ENCODE measurements at places on chromosomes 3 and 15. TPM values are rescaled to one million over a fixed set of nuclear protein-coding genes. Genes with fewer than 3 reads are reported as not detected.
A peak's percentile ranks its signal among the peaks of the same experiment; 100 is the strongest.

Gene CCDC80
- total RNA-seq, result 58.4 TPM

Gene CCR8
- not detected for total RNA-seq

Gene BSN
- not detected for total RNA-seq

Gene SPRED1
- 32.9 TPM for total RNA-seq

Gene TRPM1
- 0.08 TPM for total RNA-seq

Gene FOXL2NB
- total RNA-seq, result not detected

Gene DOCK3
- 0.29 TPM for total RNA-seq

Gene DNASE1L3
- total RNA-seq, result not detected

DNA sequence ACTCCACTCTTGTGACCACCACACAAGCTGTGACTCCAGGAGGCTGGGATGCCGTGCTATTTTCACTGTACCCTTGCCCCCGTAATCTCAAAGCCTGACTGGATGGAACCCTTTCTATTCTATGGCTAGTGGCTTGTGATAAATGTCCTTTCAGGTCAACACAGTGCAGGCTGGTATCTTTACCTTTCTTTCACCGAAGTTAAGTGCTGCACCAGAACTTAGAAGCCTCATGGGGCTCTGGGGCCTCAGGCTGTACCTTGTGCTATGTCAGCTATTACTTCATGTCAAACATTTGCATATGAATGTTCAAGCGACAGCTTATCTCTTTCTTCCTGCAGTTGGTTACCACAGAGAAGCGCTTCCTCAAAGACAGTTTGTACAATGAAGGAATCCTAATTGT lies 66.8 kb downstream of the RPL39L start:
- no peaks in the 10 kb centered on the region for H3K4me1 ChIP-seq
- no peak overlapping the region for H3K27ac ChIP-seq
- no peak for DNase-seq
- no peak overlapping the region for H3K4me3 ChIP-seq
- no peaks in the 10 kb centered on the region for H3K27me3 ChIP-seq

DNA sequence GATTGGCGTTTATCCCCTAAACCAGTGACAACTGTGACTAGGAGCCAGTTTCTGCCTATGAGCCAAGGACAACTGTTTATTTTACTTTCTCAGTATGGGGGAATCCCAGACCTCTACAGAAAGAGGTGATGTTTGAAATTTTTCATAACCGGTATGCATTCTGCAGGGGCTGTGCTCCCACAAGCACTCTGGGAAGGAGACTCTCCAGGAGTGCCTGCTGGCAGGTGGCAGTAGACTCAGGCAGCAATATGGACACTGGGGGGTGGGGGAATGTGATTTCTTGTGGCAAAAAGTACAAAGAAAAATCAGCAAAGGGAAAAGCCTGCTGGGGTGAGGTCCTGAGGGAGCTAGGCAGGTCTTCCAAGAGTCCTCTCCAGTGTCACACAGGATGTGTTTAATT lies 5.9 kb downstream of the TGM4 start:
- no peaks in the 10 kb centered on the region for H3K27me3 ChIP-seq
- DNase-seq, result no peak
- H3K36me3 ChIP-seq, result no peaks in the 10 kb centered on the region
- H3K4me1 ChIP-seq, result peaks cover 32% of the 10 kb centered on the region

DNA sequence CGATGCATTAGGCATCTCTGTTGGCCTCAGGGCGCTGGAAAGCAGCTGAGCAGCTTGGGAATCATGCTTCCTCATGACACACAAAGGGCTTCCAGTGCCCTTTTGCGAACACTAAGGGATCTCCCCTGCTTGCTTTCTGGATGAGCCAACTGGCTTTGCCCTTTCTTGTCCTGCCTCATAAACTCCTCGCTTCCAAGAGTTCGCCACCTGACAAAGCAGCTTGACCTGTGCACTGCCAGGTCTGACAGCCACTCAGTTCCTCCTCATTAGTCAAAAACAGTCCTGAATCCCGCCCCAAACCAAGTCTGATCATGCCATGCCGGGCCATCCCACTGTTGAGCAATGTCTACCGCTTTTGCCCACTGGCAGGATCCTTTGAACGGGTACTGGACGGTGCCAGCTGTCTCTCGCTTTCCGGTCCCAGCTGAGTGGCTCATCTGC lies 265.4 kb upstream of the LYSMD4 start:
- H3K4me1 ChIP-seq, result no peaks in the 10 kb centered on the region
- H3K4me3 ChIP-seq, result no peak overlapping the region
- H3K36me3 ChIP-seq, result no peaks in the 10 kb centered on the region

DNA sequence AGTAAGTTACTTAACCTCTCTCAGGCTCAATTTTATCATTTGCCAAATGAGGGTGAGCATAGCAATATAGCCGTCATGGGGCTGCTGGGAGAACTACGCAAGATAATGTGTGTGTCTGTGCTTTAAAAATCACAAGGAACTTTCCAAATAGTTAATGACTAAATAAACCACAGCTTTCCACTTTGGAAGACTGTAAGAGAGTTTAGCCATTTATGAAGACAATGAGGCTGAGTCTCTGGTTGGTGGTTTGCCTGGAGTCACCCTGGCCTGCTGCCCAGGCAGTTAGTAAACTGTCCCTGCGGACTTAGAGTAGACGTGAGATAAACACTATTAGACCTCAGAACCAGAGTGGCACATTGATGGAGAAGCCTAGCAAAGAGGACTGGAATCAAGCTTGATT lies 357.7 kb downstream of the CLSTN2 start:
- H3K27me3 ChIP-seq, result no peaks in the 10 kb centered on the region
- H3K4me3 ChIP-seq, result no peak overlapping the region
- no peak for DNase-seq
- no peaks in the 10 kb centered on the region for H3K4me1 ChIP-seq
- no peaks in the 10 kb centered on the region for H3K36me3 ChIP-seq

GRCh38 chr3:30440880-30441279 lies 165.5 kb upstream of the TGFBR2 start:
- H3K36me3 ChIP-seq, result no peaks in the 10 kb centered on the region
- no peaks in the 10 kb centered on the region for H3K27me3 ChIP-seq
- no peak overlapping the region for H3K4me3 ChIP-seq
- DNase-seq, result no peak
- no peak overlapping the region for H3K27ac ChIP-seq

DNA sequence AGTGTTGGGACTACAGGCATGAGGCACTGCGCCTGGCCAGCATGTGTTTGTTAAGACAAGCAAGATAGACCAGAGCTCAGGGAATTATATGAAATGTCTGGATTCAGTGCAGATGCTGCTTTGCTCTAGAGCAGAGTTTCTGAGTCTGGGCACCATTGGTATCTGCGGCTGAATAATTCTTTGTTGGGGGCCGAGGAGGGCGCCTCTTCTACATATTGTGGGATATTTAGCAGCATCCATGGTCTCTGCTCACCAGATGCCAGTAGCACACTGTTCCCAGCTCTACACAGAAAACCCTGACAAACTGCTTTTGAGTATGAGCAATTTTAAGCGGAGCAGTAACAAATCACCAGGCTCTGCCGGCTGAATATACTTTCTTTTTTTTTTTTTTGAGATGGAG lies 3.6 kb upstream of the LDHAL6B start:
- no peaks in the 10 kb centered on the region for H3K27me3 ChIP-seq
- H3K27ac ChIP-seq, result no peak overlapping the region
- H3K4me3 ChIP-seq, result no peak overlapping the region
- DNase-seq, result no peak

DNA sequence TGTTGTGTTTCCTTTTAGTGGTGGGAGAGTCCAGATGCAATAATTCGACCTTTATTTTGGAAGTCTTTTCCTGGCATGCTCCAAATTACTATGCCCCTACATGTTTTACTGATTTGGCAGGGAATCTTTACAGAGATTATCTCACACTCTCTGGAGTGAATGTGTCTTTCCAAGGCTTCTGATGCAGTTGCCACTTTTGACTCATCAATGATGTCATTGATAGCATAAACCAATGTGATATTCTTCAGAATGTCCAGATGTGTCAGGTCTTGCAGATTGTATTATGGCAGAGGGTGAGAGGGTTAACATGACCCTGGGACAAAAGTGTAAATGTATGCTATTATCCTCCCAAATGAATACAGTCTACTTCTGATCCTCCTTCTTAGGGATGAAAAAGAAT lies 9.7 kb downstream of the RTP4 start:
- no peak for DNase-seq
- no peak overlapping the region for H3K27ac ChIP-seq
- H3K36me3 ChIP-seq, result no peaks in the 10 kb centered on the region
- peaks cover 5% of the 10 kb centered on the region for H3K4me1 ChIP-seq

DNA sequence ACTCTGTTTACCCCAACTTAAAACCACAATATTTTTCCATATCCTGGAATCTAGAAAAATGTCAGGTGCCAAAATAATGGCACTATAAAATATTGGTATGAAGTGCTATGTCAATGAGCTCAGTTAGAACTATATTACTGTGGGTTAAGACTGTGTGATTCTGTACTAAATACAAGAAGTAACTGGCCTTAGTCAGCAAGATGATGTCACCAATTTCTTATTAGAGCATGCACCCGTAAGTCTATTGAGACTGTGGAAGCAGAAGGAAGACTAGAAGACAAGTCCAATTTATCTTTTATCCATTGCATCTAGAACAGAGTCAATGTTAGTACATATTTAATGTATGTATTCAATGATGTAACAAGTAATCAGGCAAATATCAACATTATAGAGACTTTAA lies 25.0 kb downstream of the LRRC58 start:
- no peak overlapping the region for H3K4me3 ChIP-seq
- no peak overlapping the region for H3K27ac ChIP-seq
- no peaks in the 10 kb centered on the region for H3K27me3 ChIP-seq
- H3K36me3 ChIP-seq, result peaks cover 5% of the 10 kb centered on the region

DNA sequence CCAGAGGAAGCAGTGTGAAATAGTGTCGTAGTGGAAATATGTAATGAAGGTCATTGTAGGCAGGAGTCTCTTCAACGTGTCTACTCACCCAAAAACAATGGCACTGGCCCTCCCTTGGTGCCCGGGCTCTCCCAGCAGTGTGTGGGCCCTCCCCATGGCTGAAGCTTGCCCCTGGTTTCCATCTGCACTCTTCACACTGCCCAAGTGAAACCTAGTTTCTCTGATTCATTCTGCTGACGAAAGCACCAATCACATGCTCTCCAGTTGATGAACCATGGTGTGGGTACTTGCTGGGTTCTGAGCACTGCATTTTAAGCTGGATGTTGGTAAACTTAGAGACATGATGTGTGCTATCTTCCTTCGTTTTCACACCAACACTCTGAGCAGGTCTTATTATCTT lies 61.0 kb upstream of the AGBL1 start:
- no peak overlapping the region for H3K27ac ChIP-seq
- no peaks in the 10 kb centered on the region for H3K27me3 ChIP-seq
- DNase-seq, result no peak
- H3K4me1 ChIP-seq, result peaks cover 22% of the 10 kb centered on the region
- H3K4me3 ChIP-seq, result no peak overlapping the region

DNA sequence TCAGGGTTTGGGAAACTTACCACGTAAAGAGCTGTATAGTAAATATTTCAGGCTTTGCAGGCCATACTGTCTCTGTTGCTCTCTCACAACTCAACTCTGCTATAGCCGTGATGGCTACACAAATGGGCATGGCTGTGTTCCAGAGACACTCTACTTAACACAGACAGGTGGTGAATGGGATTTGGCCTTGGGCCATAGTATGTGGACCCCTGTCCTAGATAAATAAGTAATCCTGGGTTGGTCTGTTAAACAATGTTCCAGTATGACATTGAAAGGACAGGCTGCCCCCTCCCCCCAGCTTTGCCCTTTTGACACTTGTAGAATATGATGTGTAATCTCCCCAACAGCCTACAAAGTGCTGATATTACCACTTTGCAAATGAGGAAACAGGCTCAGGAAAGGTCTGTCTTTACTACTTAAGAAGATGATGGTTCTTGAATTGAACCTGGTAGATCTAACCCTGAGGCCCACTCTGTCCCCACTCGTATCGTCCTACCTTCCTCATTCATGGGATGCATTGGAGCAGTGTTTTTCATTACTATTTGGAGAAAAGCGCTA lies 38.4 kb downstream of the SLCO3A1 start:
- no peaks in the 10 kb centered on the region for H3K4me1 ChIP-seq
- H3K27me3 ChIP-seq, result no peaks in the 10 kb centered on the region
- H3K36me3 ChIP-seq, result no peaks in the 10 kb centered on the region
- no peak for DNase-seq

DNA sequence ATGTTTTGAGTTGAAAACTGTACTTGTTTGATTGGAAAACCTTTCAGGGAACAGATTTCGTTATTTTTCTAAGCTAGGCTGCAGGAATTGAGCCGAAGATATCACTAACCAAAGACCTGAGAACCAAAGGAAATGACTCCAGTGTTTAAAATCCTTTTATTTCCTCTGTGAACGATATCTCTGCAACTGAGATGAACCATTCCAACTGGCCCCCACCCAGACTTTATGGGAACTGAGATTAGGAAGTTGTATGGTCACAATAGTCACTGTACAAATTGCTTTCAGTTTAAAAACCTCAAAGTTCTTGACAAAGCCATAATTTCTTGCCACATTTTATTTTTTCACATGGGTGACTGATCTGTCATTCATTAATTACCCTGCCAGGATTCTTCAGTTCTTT lies 232.4 kb downstream of the RBMS3 start:
- H3K36me3 ChIP-seq, result no peaks in the 10 kb centered on the region
- no peak for DNase-seq
- H3K4me3 ChIP-seq, result no peak overlapping the region
- peaks cover 31% of the 10 kb centered on the region for H3K4me1 ChIP-seq
- no peaks in the 10 kb centered on the region for H3K27me3 ChIP-seq
- no peak overlapping the region for H3K27ac ChIP-seq

GRCh38 chr3:105466072-105466471 lies 99.4 kb downstream of the ALCAM start:
- no peak overlapping the region for H3K4me3 ChIP-seq
- no peak overlapping the region for H3K27ac ChIP-seq
- no peaks in the 10 kb centered on the region for H3K36me3 ChIP-seq
- DNase-seq, result no peak

DNA sequence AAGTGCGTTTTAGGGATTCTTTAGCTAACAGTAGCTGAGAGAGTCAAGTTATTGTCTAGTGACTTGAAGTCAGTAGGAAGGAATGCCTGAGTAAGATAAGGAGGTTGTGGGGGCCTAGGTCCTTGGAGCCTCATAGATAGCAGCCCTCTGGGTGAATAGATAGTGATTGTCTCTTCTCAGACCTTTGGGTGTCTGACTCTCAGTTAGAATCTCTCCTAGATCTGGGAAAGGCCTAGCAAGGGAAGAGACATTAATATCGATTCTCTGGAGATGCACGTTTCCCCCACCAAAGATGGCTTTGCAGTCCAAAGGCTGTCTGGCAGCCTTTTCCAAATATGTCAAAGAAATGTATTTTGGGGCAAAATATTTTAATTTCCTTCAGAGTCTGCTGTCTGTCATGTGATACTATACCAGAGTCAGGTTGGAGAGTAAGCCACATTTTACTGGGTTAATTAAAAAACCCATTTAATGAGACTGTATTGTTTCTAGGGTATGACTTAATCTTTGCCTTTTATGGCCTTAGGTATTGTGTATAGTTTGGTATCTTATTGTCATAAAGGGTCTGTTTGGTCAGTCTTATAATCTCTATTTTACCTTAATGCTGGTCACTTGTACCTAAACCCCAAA lies 92.2 kb downstream of the ST6GAL1 start:
- no peaks in the 10 kb centered on the region for H3K36me3 ChIP-seq
- no peak for DNase-seq
- no peaks in the 10 kb centered on the region for H3K27me3 ChIP-seq
- no peak overlapping the region for H3K27ac ChIP-seq

GRCh38 chr3:123765475-123766128 lies 118.5 kb downstream of the MYLK start:
- H3K4me3 ChIP-seq, result no peak overlapping the region
- DNase-seq, result no peak
- H3K36me3 ChIP-seq, result no peaks in the 10 kb centered on the region
- H3K27ac ChIP-seq, result peak overlapping the region; percentile 72
- no peaks in the 10 kb centered on the region for H3K27me3 ChIP-seq
